OCI-LY7 (cell line): ENCODE measurements at places on chromosomes 2 and 18.

- no peak for DNase-seq
Observed at GRCh38 chr2:217832987-217833386, 169.8 kb downstream of the TNS1 start.

DNA sequence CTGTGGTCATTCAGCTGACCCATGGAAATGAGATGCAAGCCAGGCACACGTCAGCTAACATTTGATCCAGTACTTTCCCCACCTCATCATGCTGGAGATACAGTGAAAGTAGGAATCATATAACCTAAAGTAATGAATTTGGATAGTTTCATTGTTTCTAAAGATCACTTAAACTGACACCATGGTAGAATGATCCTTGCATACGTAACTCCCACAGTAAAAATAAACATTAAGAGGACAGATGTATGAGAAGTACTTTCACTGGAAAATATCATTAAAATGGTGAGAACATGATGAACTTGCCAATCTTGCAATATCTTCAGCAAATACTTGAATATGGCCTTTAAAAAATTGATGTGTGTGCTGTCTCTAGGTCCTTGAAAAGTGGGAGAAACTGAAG, 85.4 kb downstream of the MAIP1 start:
- no peak for DNase-seq

- DNase-seq: no peak
Observed at GRCh38 chr2:208069186-208069585, 43.9 kb upstream of the PLEKHM3 start.

- DNase-seq: no peak
Observed at GRCh38 chr2:95719473-95720060, 127.8 kb downstream of the TRIM43 start.

GRCh38 chr18:34773961-34774766, 64.1 kb downstream of the DTNA start:
- DNase-seq: no peak

GRCh38 chr18:13415736-13416135, 197.2 kb downstream of the LDLRAD4 start:
- no peak for DNase-seq

DNA sequence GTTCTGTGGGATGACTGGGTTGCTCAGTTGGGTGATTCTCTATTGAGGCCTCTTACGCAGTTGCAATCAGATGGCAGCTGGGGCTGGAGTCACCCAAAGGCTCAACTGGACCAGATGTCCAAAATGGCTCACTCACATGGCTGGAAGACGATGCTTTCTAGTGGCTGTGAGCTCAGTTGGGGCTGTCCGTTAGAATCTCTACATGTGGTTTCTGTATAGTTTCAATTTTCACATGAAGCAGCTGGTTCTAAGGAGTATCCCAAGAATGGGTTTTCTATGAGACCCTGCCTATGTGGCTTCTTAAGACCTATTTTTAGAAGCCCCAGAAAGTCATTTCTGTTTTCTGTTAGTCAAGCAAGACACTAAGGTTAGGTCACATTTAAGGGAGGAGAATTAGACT, 4.4 kb downstream of the XRCC5 start:
- DNase-seq: peak; percentile 4

- no peak for DNase-seq
Observed at GRCh38 chr18:62347089-62347506, 22.0 kb downstream of the TNFRSF11A start.

GRCh38 chr2:232700154-232700553, 3.0 kb downstream of the GIGYF2 start:
- no peak for DNase-seq

GRCh38 chr2:71126957-71127356, 3.1 kb downstream of the MCEE start:
- DNase-seq: no peak

DNA sequence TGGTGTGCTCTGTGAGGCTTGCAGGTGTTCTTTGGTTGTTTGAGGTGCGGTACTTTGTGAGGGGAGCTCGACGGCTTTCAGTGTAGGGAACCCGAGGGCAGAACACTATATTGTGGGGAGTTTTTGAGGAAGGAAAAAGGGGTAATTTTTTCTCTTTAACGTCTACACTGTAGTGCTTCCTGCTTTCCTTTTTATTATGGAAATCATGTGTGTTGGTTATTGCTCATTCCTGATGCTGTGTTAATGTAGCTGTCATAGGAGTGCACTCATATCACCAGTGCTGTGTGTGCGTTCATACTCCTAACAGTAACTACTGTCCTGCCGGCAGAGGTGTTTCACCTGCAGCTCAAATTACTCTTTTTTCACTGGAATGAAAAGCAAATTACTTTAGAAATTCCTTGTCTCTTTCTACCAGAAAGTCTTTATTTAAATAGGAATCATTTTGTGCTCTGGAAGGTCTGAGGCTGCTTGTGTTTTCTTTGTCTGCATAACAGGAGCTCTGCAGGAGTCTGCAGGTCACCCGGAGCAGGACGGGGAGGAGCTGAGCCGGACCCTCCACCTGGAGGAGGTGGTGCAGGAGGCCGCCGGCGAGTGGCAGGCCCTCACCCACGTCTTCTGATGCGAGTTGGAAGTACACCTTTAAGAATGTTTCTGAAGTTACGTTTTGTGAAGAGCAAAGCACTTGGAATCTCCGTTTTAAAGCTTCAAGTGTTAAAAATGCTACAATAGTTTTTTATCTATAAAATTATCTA, 145.5 kb downstream of the ZNF236 start:
- no peak for DNase-seq

GRCh38 chr2:160168878-160169277, 31.2 kb downstream of the ITGB6 start:
- no peak for DNase-seq

GRCh38 chr2:41707790-41708451, 339.9 kb upstream of the PKDCC start:
- no peak for DNase-seq

GRCh38 chr2:231576465-231576864, 16.2 kb upstream of the TEX44 start:
- DNase-seq: no peak

GRCh38 chr18:74544898-74545297, 10.6 kb downstream of the CNDP1 start:
- no peak for DNase-seq

- no peak for DNase-seq
Observed at GRCh38 chr18:33232318-33232626, 208.2 kb downstream of the CCDC178 start.

DNA sequence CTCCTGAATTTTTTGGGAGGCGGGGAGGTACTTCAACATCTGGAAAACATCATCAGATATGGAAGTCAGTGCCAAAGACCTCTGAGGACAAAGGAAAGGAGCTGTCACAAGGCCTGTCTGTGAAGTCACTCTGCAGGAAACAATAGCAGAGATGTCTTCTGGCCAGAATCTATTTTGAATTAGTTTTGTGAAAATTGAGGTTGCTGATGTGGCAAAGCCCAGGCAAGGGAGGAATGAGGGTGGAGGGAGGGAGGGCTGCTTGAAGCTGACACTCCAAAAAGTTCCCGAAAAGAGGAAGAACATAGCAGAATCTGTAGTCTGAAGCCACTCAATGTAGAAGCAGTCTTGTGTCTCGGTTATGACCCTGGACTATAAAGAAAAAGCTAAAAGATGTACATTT, 151.1 kb upstream of the LHCGR start:
- no peak for DNase-seq

DNA sequence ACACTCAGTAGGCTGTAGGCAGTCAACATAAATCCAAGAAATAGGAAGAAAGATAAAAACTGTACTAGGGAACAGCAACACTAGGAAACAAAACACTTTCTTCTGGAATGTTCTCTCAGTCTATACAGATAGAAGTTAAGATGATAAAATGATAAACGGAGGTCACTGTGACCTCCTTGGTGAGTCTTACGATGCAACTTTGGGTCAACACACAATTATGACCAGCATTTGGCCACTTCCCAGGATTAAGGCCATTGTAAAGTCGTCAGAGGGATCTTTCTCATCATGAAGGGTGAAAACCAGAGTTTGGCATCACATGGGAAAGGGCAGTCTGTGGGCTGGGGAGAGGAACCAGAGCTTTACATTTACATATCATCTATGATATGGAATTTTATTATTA, 33.4 kb downstream of the LAMA3 start:
- no peak for DNase-seq

DNA sequence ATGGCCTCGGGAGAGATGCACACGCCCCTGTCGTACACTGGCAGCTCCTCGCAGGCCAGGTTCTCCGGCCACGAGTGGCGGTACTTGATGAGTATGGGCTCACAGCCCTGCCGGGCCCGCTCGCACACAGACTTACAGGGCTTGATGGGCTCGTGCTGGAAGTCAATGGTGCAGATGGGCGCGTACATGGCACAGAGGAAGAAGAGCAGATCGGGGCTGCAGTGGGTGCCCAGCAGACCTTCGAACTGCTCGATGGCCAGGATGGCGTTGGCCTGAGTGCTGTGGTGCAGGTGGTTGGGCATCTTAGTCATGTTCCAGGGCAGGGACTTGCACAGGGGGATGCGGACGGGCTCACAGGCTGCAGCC, 359 bp downstream of the FRZB start:
- DNase-seq: no peak

DNA sequence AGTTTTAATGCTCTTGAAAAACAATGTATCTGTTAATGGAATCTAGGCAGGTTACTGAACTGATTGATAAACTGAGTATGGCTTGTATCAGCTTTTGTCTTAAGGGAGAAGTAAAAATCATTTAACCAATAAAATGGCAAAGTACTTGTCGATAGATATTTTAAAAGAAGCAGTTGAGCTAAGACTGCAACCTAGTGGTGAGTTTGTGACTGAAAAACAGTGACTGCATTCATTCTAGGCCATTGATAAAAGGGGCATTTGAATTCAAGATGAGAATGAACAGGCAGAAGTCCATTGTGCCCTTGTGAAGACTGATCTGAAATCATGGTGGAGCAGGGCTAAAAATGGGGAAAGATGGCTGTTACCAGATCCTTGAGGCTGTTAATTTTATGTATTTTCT, 59.4 kb upstream of the MSTN start:
- DNase-seq: peak; percentile 21

DNA sequence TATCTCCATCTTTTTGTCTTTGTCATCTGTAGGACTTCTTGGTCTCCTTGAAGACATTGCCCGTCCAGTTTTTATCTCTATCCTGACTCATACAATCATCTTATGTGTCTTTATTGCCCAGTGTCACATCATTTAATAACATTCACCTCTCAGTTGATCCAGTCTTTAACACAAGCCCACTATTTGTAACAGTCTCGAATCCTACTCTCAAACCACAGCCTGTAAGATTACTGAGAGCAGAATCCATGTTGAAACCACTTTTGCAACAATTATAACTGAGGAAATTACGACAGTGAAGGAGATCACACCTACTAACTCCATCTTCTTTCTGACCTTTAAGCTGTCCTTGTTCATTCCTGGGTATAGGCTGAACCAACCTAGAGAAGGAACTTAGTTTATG, 1206.0 kb upstream of the ZEB2 start:
- no peak for DNase-seq

DNA sequence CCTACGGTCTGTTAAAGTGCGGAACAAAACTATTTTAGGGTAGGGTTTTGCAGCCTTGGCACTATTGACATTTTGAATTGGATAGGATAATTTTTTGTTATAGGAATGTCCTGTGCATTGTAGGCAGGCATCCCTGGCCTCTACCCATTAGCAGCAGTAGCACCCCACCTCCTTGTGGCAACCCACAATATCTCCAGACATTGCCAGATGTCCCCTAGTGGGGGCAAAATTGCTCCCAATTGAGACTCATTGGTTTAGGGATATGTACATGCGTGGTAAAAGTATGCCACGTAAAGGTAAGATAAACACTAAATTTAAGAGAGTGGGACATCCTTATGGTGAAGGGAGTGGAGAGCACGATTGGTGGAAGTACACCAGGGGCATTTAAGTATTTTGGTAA, 4.6 kb downstream of the MIB1 start:
- DNase-seq: no peak

- DNase-seq: no peak
Observed at GRCh38 chr18:3526421-3527354, 76.7 kb downstream of the TGIF1 start.

DNA sequence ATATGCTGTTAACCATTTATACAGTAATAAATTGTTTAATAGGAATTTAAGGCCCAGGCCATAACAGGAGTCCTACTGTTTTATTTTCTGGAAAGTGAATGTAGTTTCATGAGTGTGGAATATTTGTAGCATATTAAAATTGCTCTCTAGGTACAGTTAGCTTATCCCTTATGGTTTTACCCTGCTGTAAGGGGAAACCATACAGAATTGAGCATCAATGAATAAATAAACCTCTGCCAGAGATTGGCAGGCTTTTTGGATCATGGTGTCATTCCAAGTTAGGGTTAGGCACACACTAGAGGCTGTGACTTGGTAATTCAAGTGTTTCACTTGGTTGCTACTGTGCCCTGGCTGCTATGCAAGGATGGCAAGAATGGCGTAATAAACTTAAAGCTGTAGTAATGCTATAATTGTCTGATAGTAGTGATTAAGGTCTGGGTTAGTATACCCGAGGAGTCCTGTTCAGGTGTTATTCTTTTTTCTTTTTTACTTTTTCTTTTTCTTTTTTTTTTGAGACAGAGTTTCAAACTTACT, 30.4 kb downstream of the BMPR2 start:
- no peak for DNase-seq

DNA sequence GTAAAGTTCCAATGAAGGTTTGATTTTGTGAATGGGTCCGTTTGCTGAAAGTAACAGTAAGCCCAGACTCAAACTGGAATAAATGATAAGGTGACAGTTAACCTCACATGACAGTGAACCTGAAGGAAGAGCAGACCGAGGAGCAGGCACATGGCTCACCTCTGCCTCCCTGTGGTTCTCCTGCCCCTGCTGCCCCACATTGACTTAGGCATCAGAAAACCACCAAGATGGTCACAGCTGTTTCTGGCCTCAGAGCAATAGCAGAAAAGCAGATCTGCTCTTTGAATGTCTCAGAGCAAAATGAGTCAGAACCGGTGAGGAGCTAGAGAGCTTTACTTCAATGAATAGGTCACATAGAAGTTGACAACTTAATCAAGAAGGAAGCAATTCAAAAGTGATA, 487.6 kb downstream of the METTL4 start:
- DNase-seq: peak; percentile 15

DNA sequence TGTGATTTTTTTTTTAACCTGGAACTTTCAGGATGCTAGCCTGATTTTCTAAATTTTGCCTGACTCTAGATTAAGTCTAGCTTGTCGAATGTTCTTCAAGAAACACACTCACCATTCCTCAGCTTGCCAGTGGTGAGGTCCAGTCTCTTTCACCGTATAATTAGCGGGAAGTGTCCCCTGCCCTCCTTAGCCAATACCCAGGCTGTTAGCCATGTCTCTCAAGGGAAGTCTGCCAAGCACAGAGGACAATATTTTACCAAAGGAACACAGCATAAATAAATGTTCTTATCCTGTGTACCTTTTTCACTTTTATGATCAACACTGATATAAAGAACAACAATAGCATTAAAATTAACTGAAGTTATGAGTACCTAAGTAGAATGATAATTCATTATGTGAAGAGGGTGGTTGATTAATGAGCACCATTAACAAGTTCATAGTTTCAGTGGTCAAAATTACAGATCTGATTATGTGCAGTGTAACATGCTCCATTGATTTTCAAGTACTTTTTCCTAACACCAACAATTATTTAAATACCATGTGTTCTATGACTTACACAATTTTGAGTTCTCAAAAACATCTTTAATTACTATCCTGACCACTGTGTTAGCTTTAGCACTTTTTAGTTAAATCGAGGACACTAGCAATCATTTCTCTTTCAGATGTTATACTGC, 445.8 kb upstream of the RAB12 start:
- no peak for DNase-seq

- DNase-seq: peak; percentile 8
Observed at GRCh38 chr18:3121259-3121658, 98.5 kb downstream of the MYOM1 start.

GRCh38 chr2:149899390-149899789, 311.8 kb upstream of the MMADHC start:
- no peak for DNase-seq
